ENCODE measurements at places on chromosomes 2 and 18.

- DNase-seq: no peak
Measured at GRCh38 chr2:229051798-229052197, 219.3 kb downstream of the PID1 start.

DNA sequence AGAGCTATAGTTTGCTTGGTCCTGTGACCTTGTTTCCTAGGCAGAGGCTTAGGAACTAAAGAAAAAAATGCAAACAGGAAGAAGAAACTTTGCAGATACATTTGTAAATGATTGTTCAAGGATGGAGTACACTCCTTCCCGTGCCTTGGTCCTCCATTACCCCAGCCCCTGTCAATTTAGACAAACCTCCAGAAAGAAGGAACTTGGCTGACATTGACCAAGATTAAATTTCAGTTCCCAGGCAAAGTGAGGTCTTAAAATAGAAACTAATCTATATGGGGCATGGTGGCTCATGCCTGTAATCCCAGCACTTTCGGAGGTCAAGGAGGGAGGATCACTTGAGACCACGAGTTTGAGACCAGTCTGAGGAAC is 179.9 kb upstream of the FN1 start:
- no peak for DNase-seq

GRCh38 chr2:229575569-229576315 is 138.6 kb downstream of the DNER start:
- DNase-seq: no peak

DNA sequence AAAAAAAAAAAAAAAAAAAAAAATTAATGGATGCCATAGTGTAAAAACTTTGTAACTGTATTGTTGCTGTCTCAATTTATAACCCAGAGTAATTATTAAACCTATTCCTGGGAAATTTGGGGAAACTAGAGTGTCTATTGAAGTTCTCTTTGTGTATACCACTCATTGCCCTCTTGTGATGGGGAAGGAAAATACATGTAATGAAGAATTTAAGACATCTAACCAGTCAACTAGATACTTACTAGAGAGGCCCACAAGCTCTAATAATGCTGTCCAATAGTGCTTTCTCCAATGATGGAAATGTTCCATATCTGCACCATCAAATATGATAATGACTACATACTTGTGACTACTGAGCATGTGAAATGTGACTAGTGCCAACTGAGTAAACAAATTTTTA is 168.5 kb upstream of the SLC39A10 start:
- DNase-seq: no peak

- DNase-seq: no peak
Measured at GRCh38 chr18:35091841-35092240, 50.6 kb downstream of the MAPRE2 start.

DNA sequence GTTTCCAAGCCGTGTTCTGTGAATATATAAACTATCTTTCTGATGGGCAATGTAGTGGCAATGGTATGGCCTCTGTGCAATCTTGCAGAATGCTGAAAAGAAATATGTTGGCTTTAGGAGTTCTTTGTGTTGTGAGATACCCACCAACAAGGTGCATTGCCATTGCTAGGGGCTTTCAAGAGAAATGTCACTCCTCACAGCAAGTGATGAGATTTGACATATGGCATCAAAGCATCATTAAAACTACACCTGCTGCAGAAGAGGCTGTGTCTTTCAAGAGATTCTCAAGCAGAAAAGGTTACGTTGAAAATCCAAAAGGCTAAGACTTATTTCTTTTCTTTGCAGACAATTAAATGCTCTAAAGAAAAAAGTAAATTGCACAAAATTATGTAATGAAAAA is 1110.8 kb downstream of the CBLN2 start:
- DNase-seq: no peak

DNA sequence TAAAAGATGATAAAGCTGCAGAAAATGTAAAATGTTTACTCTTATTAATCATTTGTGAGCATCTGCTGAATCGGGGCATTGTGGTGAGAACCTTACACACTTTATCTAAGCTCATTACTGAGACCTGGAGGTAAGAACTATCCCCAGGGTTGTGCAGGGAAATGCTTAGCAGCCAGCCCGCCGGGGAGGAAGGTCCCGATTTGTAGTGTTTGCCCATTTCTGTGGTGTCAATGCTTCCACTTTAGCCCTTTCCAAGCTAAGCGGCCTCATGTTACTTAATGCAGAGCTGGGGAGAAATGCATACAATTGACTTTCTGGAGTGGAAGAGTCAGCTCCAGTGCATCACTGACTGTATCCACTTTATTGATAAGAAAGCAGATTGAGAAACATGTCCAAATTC is 20.8 kb upstream of the KCNK3 start:
- no peak for DNase-seq

DNA sequence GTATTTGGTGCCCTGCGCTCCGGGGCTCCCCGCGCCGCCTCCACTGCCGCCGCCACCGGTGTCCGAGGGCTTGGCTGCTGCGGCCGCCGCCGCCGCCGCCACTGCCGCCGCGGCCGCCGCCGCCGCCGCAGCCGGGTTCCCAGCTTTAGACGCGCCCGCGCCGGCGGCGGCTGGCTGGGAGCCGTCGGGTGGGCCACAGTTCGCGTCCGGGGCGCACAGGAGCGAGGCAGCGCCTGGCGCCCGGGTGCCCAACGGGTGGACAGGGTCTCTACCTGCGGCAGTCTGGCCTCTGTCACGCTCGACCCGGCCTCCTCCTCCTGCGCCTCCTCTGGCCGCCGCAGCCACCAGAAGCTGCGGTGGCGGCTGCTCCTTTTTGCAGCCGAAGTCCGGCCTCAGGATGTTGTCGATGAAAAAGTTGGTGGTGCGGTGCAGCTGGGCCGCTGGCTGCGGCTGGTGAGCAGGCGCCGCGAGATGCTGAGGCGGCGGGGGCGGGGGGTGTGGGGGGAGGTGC is 951 bp downstream of the EN1 start:
- DNase-seq: no peak

DNA sequence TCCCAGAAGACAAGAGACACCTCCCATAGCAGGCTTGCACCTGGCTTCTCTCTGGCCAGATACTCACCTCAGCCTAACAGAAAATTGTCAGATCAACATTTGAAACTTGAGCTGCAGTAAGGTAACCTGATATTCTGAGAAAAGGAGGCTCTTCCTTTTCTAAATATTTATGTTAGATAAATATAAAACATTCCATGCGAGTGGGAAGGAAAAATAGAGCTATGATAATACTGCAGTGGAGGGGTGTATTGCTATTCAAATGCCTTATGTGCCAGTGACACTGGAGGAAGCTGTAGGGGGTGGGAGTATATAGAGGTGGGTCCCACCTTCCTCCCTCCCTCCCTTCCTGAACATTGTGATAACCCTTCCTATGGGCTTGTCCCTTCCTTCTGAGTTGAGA is 515.5 kb upstream of the CHAC2 start:
- DNase-seq: no peak

DNA sequence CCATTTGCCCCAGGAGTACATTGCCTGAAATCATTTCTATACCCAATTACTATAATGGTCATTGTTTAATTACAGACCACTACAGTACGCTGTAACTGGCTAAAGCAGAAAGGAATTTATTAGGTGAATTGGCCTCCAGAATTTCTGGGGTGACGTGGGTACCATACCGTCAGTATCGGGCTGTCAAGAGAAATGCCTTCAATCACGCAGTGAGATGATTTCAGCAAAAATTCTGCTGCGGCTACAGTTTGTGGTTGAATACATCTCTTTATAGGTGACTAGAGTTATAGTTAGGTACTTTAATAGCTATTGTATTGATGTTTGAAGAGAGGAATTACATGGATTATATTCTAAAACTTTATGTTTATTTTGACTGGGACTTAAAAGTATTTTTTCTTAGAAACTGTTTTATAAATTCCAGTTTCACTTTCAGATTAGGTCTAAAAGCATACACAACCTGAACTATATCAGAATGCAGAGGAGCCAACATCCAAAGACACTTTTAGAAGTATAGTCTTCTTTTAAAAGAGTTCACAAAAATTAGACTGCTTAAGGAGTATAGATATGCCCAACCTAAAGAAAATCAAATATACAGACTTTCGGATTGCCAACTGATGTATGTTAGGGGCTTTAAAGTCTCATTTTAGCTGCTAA is 128.4 kb downstream of the TTC27 start:
- no peak for DNase-seq

DNA sequence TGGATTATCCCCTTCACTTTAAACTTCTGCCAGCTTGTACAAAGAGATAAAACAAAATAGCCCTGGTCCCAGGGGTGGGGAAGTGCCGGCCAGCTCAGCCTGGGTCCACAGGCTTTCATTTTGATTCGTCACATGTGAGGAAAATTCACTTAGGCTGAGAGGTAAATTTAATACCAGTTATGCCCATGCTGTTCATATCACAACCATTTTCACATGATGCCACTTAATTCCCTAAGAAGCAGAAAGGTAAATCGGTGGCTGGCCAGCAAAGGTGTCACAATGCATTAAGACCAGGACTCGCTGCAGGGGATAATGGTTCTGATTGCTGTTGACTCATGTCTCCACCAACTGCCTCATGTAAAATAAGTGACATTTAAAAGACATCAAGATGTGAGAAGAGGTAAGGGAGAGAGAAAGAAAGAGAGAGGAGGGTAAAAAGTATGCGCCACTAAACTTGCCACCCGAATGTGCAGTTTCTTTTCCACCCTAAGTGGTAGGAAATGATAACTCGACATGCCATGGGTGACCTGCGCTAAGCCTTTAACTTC is 261.0 kb upstream of the SIX3 start:
- no peak for DNase-seq

GRCh38 chr2:176125772-176126054 is 3.2 kb downstream of the HOXD9 start:
- no peak for DNase-seq

DNA sequence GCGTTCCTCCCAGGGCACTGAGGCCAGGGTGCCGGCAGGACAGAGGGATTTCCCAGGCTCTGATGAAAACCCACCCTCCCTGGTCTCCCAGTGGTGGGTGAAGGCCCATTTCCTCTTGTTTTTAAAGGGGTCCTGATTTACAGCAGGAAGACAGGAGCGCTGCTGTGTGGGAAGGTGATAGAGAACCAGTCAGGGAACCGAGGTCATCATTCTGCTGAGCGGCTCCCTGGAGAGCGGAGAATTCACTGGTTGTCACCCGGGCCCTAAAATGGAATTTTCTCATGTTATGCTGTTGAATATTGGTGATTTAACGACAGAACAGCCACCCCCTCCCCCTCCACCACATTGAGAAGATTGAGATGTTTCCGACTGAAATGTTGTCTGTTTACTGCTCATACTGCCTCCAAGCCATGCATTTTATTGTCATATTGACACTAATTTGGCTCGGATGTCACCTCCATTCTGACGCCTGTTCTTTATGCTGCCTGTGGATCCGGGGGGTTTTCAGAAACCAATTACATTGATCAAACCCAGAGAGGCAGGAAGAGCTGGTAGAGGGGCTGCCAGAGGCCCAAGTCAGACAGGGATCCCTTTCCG is 225.2 kb downstream of the GLI2 start:
- no peak for DNase-seq

- no peak for DNase-seq
Measured at GRCh38 chr2:30208453-30208852, 22.9 kb upstream of the LBH start.

DNA sequence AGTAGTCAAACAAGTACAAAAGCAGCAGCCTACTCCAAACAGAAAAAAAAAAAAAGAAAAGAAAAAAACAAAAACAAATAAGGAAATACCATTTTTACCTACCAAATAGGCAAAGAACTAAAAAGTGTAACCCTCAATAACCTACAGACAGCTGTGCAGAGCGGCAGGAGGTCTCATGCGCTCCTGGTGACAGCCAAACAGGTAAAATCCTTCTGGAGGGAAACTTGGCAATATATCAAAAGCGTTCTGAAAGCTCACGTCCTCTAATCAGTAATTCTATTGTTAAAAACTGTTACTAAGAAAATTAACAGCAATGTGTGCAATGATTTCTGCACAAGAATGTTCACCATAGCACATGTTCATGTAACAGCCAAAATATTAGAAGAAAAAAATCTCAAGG is 105.6 kb downstream of the AFF3 start:
- no peak for DNase-seq

DNA sequence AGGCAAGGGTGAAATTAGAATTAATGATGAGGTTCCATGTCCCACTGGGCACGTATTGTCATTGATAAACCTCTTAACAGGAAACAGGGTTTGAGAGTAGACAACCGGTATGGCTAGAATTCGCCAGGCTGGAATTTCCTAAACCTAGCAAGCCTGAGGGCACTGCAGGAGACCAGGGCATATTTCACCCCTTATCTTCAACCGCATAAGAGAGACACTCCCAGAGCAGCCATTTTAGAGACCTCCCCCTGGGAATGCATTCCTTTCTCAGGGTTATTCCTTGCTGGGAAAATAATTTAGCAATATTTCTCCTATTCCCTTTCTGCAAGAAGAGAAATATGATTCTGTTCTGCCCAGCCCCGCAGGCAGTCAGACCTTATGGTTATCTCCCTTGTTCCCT is 334.6 kb upstream of the LYPD1 start:
- DNase-seq: no peak

- DNase-seq: no peak
Measured at GRCh38 chr2:43161650-43162510, 64.5 kb downstream of the ZFP36L2 start.

GRCh38 chr2:73844087-73844486 is 15.3 kb downstream of the STAMBP start:
- DNase-seq: no peak

GRCh38 chr2:196257086-196257485 is 85.7 kb upstream of the STK17B start:
- no peak for DNase-seq

DNA sequence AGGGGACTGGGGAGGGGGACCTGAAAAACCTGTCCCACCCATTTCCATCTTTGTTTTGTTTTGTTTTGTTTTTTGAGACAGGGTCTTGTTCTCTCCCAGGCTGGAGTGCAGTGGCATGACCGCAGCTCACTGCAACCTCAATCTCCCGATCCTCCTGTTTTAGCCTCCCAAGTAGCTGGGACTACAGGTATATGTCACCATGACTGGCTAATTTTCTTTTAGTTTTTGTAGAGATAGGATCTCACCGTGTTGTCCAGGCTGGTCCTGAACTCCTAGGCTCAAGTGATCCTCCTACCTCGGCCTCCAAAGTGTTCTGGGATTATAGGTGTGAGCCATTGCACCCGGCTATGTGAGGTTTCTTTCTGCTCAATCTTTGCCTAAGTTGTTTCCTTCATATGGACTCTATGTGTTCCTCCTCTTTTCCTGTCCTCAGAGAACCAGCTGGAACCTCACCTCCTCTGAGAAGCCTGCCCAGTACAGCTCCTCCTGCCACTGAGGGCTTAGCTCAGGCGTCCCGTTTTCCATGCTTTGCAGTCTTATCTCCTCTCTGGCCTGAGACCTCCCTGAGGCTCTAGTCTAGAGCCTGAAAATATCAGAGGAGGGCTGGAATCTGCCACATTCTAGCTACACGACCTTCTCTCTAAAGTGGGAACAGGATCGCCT is 74.8 kb downstream of the HS1BP3 start:
- DNase-seq: no peak

DNA sequence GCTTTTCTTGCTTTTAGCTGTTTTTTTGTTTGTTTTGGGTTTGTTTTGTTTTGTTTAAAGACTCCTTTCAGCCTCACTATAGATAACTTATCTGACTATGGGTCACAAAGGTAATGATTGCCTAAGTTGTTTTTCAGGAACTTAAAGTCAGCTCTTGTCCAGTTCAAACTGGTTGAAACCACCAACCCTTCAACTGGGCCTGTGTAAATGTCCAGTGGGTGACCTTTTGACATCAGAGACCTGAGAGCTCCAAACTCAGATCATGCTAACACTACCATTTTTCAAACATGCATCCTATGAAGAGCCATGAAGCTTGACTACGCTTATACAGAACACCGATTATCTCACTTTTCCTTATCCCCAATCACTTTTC is 144.6 kb upstream of the RMP24 start:
- no peak for DNase-seq

All from HL-60 (cell line).